GM04503 (cell line): ENCODE measurements at places on chromosomes 2 and 18.

DNA sequence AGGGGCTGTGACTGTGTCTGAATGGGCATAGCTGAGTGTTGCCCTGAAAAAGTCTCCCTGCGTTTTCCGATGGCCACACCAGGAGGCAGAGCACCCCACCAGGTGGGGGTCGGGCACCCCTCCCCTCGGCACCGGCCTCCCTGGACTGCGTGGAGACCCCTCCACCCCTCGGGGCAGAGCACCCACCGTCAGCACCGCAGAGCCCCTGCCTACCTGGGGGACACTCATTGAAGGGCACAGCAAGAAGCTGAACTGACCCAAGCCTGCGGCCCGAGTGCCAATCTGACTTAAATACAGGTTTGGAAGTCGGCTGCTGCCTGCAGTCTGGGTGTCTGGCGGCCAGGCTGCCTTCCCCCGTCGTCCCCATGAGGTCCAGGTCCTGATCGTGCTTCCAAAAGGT lies 69.9 kb downstream of the KCNG2 start:
- no peak for DNase-seq

DNA sequence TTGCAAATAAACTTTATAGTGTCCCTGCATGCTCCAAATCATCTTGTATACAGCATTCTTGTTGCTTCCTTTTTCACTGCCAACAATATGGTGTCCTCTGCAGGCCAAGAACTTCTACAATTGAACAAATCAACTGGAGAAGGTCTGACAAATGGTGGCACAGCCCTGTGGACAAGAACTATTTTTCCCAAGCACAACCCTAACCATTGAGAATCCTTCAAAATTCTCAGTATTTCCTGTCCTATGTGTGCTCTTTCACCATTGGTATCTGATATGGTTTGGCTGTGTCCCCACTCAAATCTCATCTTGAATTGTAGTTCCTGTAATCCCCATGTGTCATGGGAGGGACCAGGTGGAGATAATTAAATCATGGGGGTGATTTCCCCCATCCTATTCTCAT lies 865.1 kb upstream of the ACVR2A start:
- DNase-seq = no peak

DNA sequence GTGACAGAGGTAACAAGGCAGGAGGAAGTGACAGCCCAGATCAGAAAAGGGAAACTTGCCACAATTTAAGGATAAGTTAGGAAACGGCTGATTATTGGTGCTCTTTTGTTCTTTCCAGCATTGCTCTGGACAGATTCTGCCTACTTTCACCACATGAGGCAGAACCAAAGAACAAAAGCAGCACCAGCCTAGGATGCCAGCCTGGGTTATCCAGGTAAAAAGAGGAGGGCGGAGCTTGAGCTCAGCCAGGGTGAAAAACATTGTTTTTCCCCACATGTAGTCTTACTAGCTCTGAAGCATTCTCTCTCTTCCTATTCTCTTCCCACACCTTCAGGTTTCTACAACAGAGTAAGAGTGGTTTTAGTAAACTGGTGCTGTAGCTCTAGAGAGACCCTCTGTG lies 300.5 kb downstream of the TMX3 start:
- DNase-seq = no peak

- DNase-seq = no peak
Measured at GRCh38 chr2:26212011-26212410, 32.4 kb downstream of the HADHA start.

- DNase-seq = no peak
Measured at GRCh38 chr2:23375448-23375847, 9.5 kb upstream of the KLHL29 start.

DNA sequence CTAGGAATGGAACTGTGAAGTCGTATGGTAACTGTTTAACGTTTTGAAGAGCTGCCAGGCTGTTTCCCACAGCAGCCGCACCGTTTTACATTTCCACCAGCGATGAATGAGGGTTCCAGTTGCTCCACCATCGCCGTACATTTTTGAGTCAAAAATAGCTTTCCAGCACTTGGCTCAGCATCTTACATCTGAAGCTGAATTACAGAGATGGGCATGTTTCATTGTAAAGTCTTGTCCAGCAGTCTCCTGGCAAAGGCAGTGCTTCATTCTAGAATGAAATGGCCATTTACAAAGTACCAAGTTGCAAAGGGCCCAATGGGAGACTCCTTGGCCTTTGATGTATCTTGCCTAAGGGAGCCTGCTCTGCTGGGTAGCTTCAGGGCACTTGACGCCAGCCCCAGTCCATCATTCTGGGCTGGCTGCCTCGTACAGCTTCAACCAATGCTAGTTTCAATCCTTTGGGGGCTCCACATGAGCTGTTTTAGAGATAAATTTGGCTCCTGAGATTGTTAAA lies 45.1 kb downstream of the ATIC start:
- DNase-seq = no peak

GRCh38 chr2:69580486-69580885 lies 63.1 kb downstream of the AAK1 start:
- DNase-seq = no peak

DNA sequence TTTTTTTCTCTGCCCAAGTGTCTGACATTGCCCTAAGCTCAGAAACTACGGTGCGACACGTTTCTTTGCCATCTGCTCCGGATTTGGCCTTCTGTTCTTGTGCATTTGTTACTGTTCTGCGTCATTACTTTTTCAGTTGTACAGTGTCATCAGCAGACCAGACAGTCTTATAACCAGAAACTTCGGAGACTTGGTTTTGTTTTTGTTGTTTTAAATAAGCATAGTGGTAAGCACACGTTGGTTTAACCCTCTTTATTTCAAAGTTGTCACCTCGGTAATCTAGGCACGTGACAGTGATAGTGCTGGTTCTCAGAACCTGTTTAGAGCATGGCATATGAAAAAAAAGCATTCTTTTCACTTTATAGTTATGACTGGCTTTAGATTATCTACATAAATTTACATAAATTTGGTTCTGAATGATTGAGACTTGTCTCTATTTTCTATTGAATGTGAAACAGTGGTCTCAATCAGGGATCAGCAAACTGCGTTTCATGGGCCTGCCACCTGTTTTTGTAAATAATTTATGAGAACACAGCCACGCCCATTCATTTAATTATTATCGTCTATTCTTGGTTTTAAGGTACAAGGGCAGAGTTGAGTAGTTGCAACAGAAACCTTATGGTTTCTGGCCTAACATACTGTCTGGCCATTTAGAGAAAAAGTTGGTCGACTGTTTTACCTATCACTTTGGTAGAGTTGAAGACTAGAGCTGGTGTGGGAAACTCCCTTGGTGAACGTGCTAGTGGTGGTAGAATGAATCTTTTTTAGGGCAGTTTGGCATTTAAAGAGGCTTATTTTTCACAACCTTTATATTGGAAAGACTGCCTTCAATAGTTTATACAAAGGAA lies 106.5 kb downstream of the ZNF532 start:
- no peak for DNase-seq

- DNase-seq = no peak
Measured at GRCh38 chr2:135219226-135219625, 167.1 kb downstream of the RAB3GAP1 start.

GRCh38 chr2:163949693-163950092 lies 213.9 kb upstream of the FIGN start:
- DNase-seq = no peak

GRCh38 chr2:43265001-43265400 lies 38.6 kb upstream of the ZFP36L2 start:
- DNase-seq = no peak

DNA sequence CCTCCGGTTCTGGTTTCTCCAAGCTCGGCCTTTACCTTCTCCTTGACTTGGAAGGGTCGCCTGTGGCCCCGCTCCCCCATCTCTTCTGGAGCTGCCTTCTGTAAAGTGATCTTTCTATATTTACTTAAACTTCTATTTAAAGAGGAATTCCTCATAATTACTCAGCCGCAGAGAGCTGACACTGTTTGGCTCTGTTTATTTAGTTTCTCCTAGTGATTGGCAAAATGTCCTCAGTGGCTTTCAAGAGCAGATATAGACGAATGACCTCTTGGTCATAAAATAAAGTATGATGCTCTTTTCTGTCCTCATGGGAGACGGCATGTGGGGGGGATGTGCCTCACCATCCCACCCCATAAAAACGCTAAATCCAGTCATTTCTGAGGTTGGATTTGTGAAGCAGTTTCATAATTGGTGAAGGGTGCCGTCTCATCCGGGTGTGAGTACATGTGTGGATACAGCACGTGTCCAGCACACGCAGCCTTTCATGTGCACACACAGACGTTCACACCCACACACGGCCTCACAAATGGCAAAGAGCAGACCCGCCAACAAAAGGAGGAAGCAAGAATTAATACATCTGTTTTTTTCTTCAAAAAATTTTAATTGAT lies 43.4 kb upstream of the SMAD7 start:
- peak; percentile 89 for DNase-seq

GRCh38 chr2:47456851-47457250 lies 53.9 kb downstream of the MSH2 start:
- DNase-seq = no peak

DNA sequence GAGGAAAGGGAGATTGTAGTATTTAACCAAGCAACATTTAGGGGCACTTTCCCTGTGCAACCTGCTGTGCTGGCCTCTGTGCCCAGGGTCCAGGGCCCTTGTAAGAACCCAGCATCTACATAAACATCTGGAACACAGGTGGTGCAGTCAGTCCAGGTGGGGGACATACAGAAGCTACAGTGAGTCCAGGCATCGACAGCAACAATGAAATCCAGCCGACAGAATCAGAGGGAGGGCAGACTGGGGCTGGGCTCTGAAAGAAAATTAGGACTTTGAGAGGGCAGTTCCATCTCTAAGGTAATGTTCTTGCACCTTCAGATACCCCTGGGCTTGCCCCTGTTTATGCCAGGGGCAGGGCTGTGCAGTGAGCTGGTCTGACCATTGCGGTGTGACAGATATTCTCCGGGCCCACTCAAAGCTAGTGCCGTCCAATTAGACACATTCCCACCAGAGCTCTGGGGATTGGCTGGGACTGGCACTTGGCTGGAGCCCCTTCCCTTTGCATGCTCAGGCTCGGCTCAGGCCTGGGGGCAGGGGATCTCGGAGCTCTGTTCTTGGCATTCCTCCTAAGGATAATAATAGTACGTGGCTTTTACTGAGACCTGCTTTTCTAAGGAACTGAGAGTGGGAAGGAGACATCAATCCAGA lies 5.4 kb downstream of the LBH start:
- no peak for DNase-seq

- no peak for DNase-seq
Measured at GRCh38 chr2:237491515-237492118, 4.6 kb downstream of the MLPH start.

- DNase-seq = no peak
Measured at GRCh38 chr2:178070824-178071223, 1.8 kb downstream of the PDE11A start.

- DNase-seq = no peak
Measured at GRCh38 chr2:177984749-177985148, 87.8 kb downstream of the PDE11A start.

DNA sequence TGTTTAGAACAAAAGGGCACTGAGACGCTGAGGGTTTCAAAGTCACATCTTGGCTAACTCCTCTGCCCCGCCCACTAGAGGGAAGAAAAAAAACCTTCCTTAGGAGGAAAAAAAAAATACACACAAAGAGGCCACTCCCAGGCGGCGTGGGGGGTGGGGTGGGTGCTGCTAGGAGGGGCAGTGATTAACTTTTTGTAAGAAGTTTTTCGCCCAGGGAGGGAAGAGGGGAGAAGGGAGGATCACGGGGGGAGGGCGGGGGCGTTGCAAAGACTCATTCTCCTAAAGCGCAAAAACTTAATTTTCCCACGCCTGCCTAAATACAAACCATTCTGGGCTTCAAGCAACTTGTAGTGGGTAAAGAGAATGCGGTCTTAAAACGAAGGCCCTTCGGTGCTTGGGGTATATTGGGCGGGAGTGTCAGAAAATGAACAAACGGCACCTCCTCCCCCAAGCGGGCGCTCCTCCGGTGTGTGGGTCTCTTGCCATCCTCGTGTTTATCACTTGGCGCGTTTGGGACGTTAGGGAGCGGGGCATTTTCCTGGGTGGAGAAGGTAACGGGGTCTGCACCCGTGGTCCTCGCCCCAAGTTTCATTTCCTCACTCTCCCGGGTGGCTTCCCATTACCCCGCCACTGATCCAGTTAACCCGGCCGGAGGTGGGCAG lies 1.7 kb downstream of the CXCR4 start:
- no peak for DNase-seq

- DNase-seq = no peak
Measured at GRCh38 chr18:49162226-49162864, 211.6 kb upstream of the SMAD7 start.

DNA sequence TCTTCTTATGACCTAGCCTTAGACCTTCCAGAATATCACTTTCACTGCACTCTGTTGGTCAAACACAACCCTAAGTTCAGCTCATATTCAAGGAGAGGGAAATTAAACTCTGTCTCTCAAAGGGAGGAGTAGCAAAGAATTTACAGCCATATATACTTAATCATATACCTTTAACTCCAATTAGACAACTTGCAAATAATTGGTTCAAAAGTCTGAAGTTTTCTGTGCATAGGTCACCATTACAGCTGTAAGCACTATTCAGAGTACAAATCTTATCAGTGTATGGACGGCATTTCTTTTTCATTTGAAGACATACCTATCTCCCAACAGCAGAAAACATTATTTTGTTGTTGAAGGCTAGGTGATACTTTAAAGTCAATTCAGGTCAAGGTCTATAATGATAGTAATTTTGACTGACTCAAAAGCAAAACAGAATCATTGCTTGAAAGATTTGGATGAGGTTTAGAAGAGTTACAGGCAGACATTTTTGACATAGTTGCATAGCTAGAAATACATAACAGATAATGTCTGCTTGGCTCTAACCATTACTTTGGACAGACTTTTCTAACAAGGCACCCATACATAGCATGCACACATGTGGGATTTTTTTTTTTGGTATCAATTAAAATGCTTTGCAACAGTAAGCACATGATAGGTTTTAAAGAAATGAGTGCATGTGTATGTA lies 131.5 kb downstream of the CPS1 start:
- no peak for DNase-seq

- DNase-seq = peak; percentile 94
Measured at GRCh38 chr18:59502274-59503175, 143.5 kb upstream of the LMAN1 start.

- no peak for DNase-seq
Measured at GRCh38 chr2:121992700-121993099, 237.2 kb downstream of the TSN start.
